ENCODE measurements at places on chromosomes 1 and 21.

DNA sequence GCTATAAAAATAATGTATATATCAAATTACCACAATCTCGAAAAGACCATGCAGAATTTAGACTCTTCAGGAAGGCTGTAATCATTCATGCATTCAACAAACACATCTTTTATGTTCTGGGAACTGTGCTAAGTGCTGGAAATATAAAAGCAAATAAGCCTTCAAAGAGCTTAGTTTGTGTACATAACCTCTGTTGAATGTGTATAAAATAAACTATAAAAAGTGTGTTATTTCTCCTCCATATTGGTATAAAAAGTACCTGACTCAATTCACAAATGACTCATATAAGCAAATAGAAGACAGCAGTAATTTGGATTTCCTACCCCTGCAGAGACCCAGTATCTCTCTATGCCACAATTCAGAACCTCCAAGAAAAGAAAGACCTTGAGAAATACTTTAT, 36.8 kb downstream of the RAB3GAP2 start:
- no peak for DNase-seq

GRCh38 chr1:182279724-182280503, 111.7 kb downstream of the GLUL start:
- DNase-seq, result peak; percentile 53

GRCh38 chr21:31503939-31504338, 155.6 kb upstream of the SOD1 start:
- DNase-seq, result no peak

DNA sequence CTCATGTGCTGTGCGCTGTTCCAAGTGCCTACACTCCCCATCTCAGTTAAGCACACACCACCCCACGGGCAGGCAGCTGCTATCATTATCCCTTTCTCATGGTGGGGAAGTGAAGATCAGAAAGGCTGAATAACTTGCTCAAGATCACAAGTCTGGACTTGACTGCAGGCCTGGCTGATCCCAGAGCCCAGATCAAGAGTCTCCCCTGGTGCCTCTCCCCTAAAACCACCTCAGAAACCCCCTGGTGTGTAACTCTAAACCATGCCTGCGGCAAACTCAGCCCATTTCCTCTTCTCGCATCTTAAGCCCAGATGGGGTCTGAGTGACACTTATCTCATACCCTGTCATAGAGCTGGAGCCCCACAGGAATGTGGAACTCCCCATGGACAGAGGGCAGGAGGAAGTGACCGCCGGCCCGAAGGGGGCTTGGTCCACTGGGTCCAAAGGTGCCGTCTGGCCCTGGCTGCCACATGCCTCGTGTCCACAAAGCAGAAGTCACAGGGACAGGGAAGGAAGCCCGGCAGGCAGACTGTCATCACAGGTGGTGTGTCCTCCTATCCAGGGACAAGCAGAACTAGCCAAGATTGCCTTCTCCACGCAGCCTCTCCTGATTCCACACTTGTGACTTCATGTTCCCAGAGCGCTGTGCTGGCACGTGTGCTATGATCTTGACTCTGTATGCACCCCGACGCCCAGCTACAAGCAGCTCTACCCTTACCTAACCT, 92.1 kb downstream of the SYF2 start:
- DNase-seq, result no peak

DNA sequence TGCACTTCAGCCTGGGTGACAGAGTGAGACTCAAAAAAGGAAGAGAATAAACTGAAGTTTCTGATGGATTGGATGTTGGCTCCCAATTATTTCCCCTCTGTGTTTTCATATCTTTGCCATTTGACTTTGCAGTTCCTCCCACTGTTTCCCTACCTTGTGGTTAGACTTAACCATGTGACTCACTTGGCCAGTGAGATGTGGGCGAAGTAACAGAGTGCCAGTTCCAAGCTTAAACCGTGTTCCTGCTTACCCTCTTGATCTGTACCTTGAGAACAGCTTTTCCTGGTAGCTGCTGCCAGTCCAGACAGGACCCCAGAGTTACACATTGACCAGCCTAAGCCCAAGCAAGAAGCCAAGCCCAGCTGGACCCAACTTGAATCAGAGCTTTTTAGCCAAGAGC, 323.4 kb downstream of the LTN1 start:
- no peak for DNase-seq

- DNase-seq, result no peak
These were observed 28.3 kb downstream of the RHOU start for GRCh38 chr1:228763561-228763960.

DNA sequence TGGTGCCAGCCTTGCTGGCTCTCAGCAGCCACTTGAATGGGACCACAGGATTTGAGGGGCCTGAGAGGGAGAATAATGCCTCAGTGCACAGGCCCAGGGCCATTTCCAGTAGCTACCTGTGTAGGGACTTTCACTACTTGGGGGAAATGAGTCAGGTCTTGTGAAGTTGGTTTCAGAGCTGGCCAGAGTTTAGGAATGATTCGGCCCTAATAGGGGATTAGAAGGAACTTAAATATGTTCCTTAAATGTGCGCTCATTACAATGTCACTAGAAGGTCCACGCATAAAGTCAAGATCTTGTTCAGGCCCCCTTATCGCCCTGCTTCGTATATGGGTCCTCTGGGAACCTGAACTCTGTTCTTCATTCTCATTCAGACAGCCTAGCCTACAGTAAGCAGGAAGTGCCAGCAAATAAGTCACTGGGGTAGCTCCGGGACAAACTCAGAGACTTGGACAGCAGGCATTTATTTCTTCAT, 5.6 kb upstream of the AKR1A1 start:
- no peak for DNase-seq

DNA sequence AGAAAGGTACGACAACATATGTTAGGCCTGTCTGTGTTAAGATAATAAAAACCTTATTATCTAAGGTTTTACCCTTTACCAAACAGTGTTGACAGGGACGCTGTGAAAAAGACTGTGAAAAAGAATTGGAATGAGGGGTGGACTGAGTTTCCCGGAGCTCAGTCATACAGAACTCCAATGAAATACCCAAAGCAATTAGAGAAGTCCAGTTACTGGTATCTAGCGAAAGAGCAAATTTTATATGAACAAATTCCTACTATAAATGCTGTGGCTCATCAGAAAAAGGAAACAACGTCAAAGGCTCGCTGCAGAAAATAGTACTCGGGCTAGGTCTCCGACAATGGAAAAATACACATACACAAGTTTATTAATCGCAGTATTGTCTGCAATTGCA, 708 bp upstream of the RBBP5 start:
- no peak for DNase-seq

- no peak for DNase-seq
These were observed 34.0 kb downstream of the FH start for GRCh38 chr1:241485554-241485992.

DNA sequence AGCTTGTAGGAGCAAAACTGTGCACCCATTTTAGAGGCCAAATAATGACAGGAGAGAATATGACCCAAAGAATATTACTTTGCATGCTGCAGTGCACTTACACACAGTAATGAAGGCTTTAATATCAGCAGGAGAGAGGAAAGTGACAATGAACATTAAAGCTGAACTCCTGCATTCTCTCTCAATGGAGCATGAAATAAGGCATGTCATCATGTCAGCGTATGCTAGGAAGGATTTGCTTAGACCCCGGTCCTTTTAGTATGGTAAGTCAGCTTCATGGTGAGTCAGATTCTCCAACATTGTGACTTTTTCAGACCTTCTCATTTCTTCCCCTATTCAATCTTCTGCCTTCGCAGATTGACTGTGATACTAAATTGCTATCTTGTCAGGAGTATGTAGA, 210.7 kb upstream of the TMPRSS15 start:
- DNase-seq, result no peak

GRCh38 chr21:17793246-17794123, 25.7 kb downstream of the C21orf91 start:
- DNase-seq, result no peak

- peak; percentile 6 for DNase-seq
These were observed 75.6 kb downstream of the TAS1R2 start for GRCh38 chr1:18783705-18784481.

DNA sequence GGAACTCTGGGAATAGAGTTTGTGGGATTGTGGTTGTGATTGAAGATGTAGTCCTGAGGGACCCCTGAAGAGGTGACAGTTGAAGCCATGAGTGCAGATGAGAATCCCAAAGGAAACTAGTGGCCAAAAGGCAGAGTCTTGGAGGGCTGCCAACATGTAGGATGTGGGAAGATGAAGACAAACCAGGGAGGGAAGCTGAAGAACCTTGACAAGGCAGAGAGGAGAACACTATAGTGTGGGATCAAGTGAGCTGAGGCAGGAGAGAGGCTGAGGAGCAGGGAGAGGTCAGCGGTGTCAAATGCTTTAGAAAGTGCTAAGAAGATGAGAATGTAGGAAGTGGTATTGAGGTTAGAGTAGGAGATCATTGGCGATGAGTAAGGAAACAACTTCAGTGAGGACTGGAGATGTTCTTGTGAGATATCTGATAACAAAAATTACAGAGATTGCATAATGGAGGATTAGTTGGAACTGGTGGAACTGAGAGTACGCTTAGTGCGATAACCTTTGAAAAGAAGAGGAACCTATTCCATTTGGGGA, 88.5 kb upstream of the VCAM1 start:
- DNase-seq, result no peak

DNA sequence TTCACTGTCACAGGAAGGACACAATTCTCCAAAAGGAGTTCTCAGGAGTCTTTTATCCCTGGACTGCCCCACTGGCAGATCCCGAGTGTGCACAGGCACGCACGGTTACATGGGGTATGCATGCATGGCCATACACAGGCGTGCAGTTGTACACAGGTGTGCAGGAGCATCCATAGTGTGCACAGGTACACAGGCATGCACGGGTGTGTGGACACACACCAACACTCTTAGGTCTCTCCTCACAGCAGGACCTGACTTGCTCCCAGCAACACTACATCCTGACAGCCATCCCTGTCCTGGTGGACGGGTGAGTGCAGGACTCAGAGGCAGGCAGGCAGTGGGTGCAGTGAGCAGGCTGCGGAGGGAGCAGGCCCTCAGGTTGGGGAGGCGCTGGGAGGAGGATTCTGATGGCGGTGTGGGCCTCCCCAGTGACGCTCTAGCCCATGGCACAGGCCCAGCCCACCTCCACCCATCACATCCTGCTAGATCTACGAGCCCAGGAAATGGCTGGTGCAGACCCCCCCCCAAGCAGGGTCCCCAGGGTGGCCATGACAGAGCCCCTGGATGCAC, 28.4 kb downstream of the SLC19A1 start:
- DNase-seq, result no peak

DNA sequence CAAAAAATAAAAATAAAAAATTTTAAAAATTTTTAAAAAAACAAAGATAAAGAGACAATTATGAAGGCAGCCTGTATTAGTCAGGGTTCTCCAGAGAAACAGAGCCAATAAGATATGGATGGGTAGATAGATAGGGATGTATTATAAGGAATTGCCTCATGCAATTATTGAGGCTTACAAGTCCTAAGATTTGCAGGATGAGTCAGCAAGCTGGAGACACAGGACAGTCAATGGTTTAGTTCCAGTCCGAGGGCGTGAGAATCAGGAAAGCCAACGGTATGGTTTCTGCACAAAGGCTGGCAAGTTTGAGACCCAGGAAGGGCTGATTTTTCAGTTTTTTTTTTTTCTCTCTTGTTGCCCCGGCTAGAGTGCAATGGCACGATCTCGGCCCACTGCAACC, 24.1 kb upstream of the EIF4G3 start:
- DNase-seq, result no peak

DNA sequence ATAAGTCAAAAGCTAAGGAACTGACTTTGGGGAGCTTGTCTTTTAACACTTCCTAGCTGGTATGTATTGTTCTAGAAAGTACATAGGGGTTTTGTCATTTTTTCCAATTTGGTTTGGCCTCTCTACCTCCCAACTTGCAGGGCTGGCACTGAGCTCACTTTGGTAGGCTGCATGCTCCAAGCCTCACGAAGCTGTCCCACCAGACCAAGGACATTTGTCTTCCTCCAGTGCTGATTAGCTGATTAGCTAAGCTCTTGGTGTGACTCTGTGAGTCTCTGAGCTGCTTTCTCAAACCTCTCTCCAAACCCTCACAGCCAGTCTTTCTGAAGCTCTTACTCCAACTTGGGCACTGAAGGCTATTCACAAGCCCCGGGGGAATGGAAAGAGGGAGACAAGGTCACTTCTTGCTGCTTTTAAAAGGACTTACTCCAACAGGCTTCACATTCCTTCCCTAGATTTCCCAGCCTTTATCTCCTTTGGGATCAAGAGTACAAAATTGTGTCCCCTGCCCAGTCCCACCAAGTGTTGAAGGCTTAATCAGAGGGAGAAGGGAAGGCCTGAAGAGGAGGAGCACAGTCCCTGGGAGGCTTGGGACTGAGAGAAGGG, 893 bp upstream of the CFAP45 start:
- DNase-seq, result no peak

- no peak for DNase-seq
These were observed 102.1 kb downstream of the DAB1 start for GRCh38 chr1:57321776-57322175.

DNA sequence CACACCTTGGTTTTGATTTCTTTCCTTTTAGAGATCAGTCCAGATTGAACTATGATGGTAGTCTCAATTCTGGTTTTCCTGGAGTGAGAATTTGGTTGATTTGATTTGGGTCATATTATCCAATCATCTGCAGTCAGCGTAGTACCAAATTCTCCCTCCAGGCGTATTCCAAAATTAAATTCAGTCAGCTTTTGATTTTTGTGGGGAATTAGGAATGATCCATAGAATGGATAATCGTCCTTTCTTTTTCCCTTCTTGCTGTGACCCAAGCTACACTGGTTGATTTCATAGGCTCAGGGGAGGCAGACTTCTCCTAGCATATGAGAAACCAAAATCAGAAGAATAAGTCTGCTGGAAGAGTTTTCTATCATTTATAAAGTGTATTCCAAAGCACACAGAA, 4.9 kb downstream of the PRCC start:
- no peak for DNase-seq

GRCh38 chr1:94929351-94930217, 2.7 kb upstream of the CNN3 start:
- no peak for DNase-seq

DNA sequence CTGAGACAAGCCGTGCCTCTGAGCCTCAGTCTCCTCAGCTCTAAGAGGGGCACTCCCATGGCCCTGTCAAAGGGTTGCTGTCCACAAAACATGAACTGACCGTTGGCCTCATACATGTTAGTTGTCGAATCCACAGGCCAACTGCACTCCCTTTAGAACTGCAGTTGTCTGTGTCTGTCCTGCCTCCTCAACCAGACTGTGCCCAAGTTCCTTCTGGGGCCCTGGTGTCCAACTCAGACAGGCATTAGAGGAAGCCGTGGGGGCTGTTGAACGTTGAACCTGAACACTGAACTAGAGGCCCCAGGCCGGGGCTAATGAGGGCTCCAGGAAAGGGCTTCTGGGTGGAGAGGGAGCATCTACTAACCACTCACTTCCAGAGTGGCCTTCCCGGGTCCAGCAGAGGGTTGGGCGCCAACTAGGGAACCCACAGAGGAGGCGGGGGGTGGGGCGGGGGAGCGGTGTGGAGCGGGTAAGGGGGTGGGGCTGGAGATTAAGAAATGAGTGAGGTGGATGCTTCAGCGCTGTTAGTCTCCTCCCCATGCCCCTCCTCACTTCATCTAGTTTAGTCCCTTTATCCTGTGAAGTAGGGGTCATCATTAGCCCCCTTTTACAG, at the start of gene RAB42:
RAB42 (plus strand) TSS at position 558 of the 613 bp plus-strand sequence. CDS start 247 bp downstream, outside the sequence.
- DNase-seq, result no peak
